ENCODE measurements at places on chromosomes 13 and 19. TPM values are rescaled to one million over a fixed set of nuclear protein-coding genes. Genes with fewer than 3 reads are reported as not detected.

The FCAR gene
- total RNA-seq: not detected

GRCh38 chr13:59342400-59342799 is 821.3 kb downstream of the DIAPH3 start:
- no peak for DNase-seq

The ZNF606 gene
- 23.3 TPM for total RNA-seq

- DNase-seq: no peak
Observed at GRCh38 chr19:48090281-48090802, 20.3 kb downstream of the PLA2G4C start.

GRCh38 chr13:26051657-26052311 is at the start of gene SHISA2:
SHISA2 (minus strand) TSS chr13:26052016; CDS start chr13:26050975, 1,041 bp downstream.
- DNase-seq: no peak

All from mucosa of gallbladder (tissue), 1 donor.